Activated CD8-positive, alpha-beta memory T cell treated with anti-CD3 and anti-CD28 coated beads for 1 hour (primary cell): ENCODE measurements at places on chromosomes 7 and 10.

DNA sequence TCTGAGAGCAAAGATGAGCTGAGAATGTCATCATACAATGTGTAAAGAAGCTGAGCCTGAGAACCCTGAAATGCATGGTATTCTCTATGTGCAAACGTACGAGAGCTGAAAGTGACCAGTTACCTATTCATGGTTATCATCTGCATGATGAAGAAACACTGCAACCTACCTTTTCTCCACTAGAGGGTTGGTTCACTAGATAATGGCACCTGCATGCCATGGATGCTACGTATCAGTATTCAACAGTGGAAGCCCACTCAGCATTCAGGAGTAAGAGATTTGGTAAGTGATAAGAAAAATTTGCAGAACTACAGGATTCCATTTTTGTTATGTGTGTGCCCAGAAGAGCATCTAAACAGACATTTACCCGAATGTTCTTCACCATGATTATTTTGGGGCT, 145.4 kb downstream of the PTPRN2 start:
- no peak for DNase-seq

DNA sequence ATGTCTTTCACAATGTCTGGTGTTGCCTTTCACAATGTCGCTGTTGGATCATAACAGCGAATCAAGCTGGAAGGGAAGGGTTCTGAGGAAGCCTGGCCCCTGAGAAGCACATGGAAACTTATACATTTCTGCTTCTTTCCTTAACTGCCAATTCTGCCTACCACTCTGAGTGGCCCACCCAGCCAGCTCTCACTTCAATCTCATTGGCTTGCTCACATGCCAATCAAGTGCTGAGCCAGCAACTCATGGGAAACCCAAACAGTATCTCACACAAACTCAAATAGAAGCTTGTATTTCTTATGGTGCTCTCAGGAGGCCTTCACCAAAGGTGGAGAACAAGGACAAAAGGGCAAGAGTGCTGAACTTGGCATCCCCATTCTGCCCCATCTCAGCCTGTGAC, 117.4 kb upstream of the GPR26 start:
- no peak for DNase-seq

DNA sequence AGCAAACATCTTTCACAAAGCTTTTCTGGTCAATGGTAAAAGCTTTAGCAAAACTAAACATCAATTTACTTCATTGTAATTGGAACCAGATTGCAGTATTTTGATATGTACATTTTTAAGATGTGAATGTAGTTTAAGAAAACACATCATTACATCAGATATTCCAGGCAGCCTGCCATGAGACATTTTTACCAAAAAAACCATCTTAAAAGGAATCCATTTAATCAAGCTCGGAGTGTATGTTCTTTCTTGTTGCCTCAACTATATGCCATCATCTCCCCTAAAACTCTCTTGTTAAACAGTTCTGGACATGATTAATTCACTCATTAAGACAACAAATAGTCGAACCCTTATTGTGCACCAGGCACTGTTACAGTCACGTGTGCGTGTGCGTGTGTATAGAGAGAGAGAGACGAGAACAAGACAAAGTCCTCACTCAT, 97.5 kb downstream of the UBE2H start:
- no peak for DNase-seq

- DNase-seq = no peak
Measured at GRCh38 chr10:8061274-8062211, 7.1 kb downstream of the GATA3 start.

- no peak for DNase-seq
Measured at GRCh38 chr10:86481761-86482160, 39.8 kb downstream of the WAPL start.

- DNase-seq = no peak
Measured at GRCh38 chr7:90836937-90837336, 240.8 kb downstream of the CDK14 start.

DNA sequence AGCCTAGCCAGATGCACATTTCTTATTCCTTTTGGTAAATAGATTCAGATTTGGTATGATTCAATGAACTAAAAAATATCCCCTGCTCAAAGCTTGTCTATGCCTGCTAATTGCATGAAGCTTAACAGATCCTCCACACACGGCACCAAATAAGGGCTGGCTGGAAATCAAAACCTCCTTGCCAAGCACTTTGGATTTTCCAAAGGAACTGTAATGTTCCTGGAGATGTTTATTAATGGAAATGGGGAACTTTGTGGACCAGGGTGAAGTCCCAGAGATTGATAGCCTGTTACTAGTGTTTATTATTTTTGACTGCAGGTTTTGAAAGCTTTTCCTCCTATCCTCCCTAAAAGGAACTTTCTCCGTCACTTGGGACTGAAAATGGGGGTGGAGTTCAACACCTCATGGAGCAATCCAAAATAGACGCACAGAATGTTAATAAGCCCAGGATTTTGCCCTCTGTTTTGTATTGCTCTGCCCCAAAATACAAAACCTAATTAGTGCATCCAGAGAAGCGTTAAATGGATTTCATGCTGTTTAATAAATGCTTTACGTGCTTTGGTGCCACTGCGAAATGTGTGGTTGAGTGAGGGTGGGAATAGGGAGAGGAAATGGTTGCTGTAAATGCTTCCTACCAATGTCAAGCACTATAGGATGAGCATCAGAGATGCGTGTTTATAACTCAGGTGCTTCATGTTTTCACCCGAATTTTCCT, 1027.7 kb downstream of the LRMDA start:
- no peak for DNase-seq

DNA sequence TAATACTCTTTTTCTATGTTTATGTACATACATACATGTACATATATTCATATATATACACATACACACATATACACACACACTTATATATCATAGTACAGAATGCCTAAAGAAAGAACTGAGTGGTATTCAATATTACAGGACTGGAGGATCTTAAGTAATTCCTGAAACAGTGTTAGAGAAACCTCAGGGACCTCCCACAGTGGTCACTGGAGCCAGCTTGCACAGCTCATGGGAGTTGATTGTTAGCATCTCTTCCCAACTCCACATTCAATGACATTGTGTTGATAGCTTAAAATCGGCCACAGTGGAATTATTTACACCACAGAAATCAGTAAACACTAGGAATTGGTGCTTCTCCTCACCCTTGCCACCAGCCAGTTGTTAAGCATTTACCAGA, 6.0 kb downstream of the LRRC17 start:
- DNase-seq = no peak

- DNase-seq = no peak
Measured at GRCh38 chr10:61000769-61001730, 57.1 kb upstream of the RHOBTB1 start.

GRCh38 chr7:27462575-27463270, 200.0 kb downstream of the HIBADH start:
- no peak for DNase-seq

DNA sequence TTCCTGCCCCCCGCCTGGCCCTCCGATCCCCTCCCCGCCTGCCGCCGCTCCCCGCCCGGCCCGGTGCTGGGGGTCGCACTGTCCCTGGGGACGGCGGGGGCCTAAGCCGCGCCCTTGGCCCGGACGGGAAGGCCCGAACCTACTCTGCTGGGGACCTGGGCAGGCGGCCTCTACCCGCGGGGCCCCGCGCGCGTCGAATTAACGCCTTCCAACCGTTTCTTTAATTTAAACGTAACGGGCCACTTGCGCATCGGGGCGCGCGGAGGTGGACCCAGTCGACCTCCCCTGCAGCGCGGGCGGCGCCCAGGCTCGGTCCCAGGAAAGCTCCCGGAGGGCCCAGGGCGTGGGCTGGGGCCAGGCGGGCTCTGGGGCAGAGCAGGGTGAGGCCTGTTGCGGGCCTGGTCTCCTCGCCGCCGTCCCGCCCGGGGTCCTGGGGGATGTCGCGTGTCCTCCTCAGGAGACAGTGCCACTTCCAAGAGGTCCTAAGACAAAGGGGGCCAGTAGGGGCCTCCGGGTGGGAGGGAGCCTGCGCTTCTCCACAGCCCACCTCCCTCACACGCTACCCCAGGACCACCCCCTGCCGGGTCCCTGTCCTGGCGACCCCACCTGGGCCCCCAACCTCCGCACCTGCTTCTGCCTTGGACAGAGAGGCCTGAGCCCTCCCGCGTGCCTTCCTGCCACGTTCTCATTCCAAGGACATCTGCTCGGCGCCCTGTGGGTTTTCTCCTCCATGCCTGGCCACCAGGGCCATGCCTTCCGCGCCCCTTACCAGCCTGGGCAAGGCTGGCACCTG, 658 bp upstream of the PTPRN2 start:
- no peak for DNase-seq

DNA sequence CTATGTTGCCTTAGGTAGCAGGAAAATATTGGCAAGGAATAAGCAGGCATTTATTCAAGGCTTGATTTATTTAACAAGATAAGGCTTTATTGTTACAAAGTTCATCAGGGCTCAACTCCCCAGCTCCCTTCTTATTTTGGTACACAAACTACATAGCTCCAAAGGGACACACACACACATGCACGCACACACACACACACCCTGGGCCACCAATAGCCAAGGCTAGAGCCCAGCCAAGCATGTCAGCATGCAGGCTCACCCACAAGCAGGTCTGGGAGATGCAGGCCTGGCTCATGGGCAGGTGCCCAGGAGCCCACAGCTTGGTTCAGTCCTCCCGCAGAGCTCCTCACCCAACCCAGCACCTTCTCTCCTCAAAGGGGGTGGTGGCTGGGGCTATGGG, 23.4 kb downstream of the LEP start:
- DNase-seq = no peak

DNA sequence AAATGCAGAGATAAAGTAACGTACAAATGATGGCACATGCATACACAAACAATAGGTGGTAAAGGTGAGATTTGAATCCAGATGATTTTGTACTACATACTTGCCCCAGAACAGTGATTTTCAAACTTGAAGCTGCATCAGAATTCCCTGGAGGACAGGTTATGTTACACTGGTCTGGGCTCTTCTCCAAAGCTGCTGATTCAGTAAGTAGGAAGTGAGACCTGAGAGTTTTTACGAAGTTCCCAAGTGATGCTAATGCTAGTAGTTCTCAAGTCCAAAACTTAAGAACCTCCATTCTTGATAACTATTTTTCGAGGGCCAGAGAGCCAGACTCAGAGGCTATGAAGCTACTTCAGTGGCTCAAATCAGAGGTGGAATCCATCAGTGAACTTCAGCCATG, 159.0 kb upstream of the POM121L12 start:
- no peak for DNase-seq

DNA sequence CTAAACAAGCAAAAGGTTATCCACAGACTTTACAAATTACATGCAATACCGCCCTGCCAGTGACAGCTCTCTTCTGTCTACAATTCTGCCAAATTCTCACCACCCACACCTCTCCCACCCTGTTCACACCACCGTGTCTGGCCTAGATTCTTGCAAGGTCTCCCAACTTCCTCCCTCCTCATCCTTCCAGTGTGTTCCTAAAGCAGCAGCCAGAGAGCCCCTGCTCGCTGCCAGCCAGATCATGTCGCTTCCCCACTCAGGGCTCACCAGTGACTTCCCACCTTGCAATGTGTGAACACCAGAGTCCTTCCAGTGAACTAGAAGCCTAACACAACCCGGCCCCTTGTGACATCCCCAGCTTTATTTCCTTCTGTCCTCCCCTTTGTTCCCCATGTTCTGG, 121.6 kb downstream of the HECW1 start:
- DNase-seq = no peak

GRCh38 chr7:44824894-44825526, 22.9 kb downstream of the H2AZ2 start:
- no peak for DNase-seq

DNA sequence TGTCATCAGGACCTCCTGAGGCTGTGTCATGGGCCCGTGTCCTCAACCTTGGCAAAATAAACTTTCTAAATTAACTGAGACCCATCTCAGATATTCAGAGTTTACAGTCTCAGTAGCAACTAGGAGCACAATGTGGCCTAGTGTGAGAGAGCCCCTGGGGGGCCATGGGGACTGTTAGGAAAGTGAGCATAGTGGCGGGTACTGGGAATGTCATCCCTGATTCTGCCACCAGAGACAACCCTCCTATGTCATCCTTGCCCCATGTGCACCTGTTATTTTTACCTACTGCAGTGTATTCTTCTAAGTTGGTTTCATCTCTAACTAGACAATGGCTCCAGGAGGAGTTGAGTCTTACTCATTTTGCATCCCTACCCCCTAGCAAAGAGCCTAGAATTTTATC, 78.6 kb downstream of the CCDC71L start:
- no peak for DNase-seq

DNA sequence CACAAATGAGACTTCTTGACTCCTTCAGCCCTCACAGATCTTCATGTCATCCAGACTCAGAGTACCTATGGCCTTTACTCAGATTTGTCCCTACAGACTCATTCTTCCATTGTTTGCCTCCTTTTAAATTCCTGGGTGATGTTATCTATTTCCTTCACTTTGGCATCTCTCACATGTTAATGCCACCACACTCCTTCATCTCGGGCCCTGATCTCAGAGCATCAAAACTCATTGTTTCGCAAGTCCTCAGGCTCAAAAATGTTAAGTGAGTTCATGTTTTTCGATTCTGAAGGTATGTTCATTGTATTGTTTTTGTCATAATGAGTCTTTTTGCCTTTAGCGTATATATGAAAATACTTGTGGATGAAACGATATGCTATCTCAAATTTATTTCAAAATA, 62.3 kb upstream of the AHR start:
- no peak for DNase-seq

- no peak for DNase-seq
Measured at GRCh38 chr7:11811709-11812108, 20.3 kb downstream of the THSD7A start.

- DNase-seq = no peak
Measured at GRCh38 chr10:133316732-133317131, 8.0 kb downstream of the ZNF511 start.
